Stimulated activated CD4-positive, alpha-beta T cell treated with anti-CD3 and anti-CD28 coated beads, Interleukin-12 subunit alpha, Interleukin-12 subunit beta, amount 100 ng/mL, for 24 hours (primary cell): ENCODE measurements at places on chromosomes 5 and 9.

- DNase-seq, result no peak
Measured at GRCh38 chr5:176732736-176733405, 77.5 kb upstream of the UNC5A start.

DNA sequence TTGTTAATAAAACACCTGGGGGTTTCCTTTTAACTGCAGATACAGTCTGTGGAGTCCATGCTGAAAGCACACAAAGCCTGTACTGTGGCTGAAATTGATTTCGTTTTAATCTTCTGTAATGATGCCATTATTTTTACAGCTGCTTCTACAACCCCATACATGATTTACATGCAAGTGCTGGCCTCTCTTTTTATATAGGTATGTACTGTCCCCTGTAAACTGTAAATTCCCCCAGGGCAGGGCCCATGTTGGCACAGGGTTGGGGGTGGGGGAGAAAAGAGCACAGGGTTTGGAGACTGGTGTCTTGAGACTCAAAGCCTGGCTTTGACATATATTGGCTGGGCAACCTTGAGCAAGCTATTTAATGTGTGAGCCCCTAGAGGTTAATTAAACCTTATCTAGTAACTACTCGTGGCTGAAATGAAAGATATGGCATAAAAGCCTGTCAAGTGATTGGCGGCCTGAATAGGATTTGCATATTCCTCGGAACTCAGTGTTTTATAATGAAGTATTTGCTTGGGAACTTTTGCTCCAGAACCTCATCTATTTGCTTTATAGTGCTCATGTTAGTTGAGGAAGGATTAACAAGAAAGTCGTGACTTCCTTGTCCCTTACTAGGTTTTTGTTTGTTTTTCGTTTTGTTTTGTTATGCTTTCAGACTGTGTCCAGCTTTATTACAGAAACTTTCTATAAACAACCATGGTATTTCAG, 34.0 kb downstream of the KLF4 start:
- no peak for DNase-seq

- no peak for DNase-seq
Measured at GRCh38 chr9:98369066-98369425, 113.6 kb upstream of the TBC1D2 start.

DNA sequence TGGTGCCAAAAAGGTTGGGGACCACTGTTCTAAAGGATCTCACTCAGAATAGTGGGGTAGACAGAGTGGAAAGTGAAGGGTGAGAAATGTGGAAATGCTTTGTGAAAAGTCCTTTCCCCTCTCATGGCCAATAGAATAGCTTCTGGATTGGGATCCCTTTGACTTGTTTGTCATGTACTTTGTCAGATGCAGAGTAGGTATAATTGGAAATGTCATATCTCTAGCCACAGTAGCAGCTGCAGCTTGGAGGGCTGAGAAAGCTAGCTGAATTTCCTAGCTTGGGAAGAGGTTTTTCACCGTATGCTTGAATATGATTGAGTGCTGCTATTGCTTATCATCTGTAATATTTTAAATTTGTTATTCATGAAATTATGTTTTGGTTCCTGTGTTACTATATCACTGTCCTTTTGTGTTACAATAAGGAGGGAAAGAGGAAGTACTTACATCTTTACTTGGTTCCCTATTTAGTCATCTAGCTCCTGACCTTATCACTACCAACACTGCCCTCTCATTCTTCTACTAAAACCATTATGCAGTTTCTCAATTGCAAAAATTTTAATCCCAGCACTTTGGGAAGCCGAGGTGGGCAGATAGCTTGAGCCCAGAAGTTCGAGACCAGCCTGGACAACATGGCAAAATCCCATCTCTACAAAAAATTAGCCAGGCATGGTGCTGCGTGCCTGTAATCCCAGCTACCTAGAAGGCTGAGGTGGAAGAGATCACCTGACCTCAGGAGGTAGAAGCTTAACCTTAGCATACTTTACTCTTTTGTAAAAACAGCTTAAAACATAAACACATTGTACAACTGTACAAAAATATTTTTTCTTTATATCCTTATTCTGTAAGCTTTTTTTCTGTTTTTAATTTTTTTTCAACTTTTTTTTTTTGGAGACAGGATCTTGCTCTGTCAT, 12.4 kb downstream of the SLC30A5 start:
- DNase-seq, result no peak

- DNase-seq, result no peak
Measured at GRCh38 chr9:127014216-127014909, 99.8 kb downstream of the RALGPS1 start.

- DNase-seq, result no peak
Measured at GRCh38 chr5:136309932-136310598, 55.3 kb downstream of the TRPC7 start.

GRCh38 chr5:150327139-150327538, 24.4 kb upstream of the ARSI start:
- DNase-seq, result no peak

GRCh38 chr5:73596705-73597328, 29.2 kb upstream of the ARHGEF28 start:
- DNase-seq, result no peak
